ENCODE measurements at places on chromosomes 6 and 20. TPM values are rescaled to one million over a fixed set of nuclear protein-coding genes. Genes with fewer than 3 reads are reported as not detected.

- no peak for DNase-seq
Measured at GRCh38 chr6:63530182-63530581, 42.1 kb upstream of the LOC128125822 start.

Gene PCK1
- 72.2 TPM for total RNA-seq

- no peak for DNase-seq
Measured at GRCh38 chr6:81996414-81996813, 243.9 kb upstream of the TENT5A start.

- DNase-seq, result no peak
Measured at GRCh38 chr20:9202420-9203080, 133.7 kb downstream of the PLCB4 start.

Gene ZKSCAN3
- total RNA-seq, result 3.2 TPM

- DNase-seq, result no peak
Measured at GRCh38 chr20:48180618-48181017, 395.3 kb upstream of the SULF2 start.

DNA sequence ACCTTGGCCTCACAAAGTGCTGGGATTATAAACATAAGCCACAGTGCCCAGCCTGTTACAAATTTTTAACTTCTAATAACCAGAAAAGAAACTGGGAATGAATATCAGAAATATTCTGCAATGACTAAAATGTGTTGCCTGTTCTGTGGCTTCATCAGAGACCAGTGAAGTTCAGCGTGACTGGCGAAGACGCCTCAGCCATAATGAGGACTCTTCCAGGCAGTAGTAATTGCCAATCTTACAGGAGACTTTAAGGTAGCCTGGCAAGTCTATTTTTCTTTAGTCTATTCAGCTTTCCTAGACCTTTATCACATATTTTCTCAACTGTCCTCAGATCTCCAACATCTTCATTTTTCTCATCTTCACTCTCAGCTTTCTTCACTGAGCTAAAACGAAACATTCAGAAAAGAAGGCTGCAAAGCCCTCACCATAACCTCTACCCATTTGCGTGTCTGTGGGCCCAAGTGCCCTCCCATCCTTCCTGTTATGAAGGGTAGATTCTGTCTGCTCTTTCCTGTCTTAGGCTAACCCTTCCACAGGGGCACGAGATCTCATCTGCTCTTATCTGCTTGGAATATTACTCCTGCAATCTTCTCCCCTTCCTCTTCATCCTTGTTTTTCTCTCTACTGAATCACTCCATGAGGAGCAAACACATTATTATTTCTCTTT, 42.0 kb upstream of the OLIG3 start:
- DNase-seq, result no peak

GRCh38 chr6:166441325-166442078, 58.8 kb upstream of the MPC1 start:
- no peak for DNase-seq

Gene SLC22A23
- 5.5 TPM for total RNA-seq

Gene HCK
- 14.1 TPM for total RNA-seq

Gene PET117
- 10.7 TPM for total RNA-seq

- no peak for DNase-seq
Measured at GRCh38 chr6:135291288-135292076, 110.4 kb downstream of the MYB start.

DNA sequence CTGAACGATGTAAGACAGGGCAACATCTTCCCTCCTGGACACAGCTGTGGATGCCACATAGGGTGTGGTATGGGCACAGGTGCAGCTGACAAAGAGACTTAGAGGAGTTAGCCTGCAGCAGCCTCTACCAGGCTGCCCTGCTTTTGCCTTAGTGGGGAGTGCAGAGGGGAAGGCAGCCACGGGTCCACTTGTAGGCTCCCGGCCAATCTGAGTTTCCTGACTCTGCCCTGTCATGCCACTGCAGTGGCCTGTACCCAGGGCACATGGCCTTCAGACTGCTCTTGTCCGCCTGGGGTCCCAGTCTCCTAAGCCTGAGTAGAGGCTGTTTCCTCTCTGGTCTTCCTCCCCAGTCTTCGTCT, 17.1 kb upstream of the CST9L start:
- DNase-seq, result no peak

- DNase-seq, result no peak
Measured at GRCh38 chr20:19252451-19253120, 40.1 kb downstream of the SLC24A3 start.

DNA sequence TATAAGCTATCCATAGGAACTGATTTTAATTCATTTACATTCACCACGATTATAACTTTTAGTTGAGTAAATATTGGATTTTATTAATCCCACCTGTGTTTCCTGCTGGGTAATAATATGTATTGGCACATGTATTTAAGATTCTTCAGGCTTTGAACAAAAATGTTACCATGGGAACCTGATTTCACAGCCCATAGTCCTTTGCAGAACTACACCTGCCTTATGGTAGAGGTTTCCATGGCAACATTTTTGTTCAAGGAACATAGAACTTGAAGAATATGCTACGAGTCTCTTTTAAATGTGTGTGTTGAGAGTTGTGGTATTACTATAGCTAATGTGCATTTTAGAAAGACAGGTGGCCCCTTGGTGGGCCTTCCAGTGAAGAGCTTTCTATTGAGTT, 317.4 kb downstream of the SAMD5 start:
- no peak for DNase-seq

All from left cardiac atrium (tissue), 4 donors.